ENCODE measurements at places on chromosomes 13 and 19. TPM values are rescaled to one million over a fixed set of nuclear protein-coding genes. Genes with fewer than 3 reads are reported as not detected.
A peak's percentile ranks its signal among the peaks of the same experiment; 100 is the strongest.

Gene SYNGR4
- total RNA-seq: not detected

Gene CGB2
- total RNA-seq: not detected

Gene LSR
- total RNA-seq: 7.6 TPM

Gene COL4A2
- 141 TPM for total RNA-seq

Gene ACP7
- total RNA-seq: not detected

Gene FBXO17
- 5.7 TPM for total RNA-seq

Gene CYP2A6
- not detected for total RNA-seq

DNA sequence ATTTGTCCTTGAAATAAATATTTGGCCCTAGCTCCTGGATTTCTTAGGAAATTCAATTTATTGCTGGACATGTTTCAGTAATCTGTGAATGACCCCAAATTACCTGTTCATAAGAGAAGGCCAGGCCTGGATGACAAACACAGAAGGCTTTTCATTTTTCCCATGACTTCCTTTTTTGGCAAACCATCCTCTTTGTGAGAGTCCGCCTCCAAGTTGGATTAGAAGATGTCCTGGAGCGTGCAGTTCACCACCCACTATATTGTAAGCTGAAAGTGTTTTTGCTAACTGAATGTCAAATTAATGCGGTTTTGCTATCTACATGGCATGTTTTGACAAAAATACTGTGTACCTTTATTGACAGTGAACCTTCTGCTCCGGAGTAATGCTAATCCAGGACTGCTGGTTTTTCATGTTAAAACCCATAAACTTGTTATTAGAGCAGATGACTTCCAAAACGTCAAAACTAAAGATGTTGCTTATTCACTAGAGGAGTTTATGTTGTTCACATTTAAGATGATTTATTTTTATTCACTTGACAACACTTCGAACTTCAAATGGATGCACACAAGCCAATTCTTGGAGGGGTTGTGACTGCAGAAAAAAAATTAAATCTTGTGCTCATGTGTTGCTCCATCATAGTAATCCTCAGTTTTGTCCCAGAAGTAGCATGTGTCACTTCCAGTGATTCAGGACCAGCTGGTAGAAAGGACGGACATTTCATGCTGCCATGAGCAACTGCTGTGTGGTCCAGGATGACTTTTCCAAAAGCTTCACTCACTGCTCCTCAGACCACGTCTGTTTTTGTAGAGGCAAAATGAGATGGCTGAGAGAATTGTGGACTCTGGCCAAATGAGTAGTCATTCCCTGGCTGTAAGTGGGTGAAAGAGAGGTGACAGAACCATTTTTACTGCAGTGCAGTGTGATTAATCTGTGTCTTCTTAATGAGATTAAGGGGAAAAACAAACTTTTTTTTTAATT lies 71.0 kb downstream of the ITGBL1 start:
- DNase-seq: peak; percentile 65

GRCh38 chr13:93927431-93927830 lies 552.1 kb downstream of the DCT start:
- DNase-seq: no peak

- no peak for DNase-seq
Measured at GRCh38 chr19:43966079-43966694, 15.2 kb downstream of the ZNF221 start.

GRCh38 chr13:114024603-114025404 lies 50.9 kb upstream of the C13orf46 start:
- no peak for DNase-seq

DNA sequence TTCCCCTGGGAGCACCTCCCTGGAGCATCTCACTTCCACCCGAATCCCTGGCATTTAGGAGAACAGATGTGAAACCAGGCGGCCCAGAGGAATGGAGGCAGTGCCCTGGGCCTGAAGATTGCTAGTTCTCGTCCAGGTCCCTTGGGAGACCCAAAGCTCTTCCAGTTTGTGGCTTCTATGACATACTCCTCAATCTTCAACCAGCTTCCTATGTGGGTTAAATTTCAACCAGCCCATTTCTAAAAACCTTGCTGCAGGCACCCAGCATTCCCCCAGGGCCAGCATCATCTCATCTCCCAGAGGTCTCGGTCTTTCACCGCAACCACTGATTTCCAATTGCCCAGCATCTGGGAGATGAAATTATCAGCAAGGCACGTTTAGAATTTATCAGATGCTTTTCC lies 46.0 kb upstream of the STK24 start:
- no peak for DNase-seq

- no peak for DNase-seq
Measured at GRCh38 chr13:32267836-32268439, 47.2 kb downstream of the ZAR1L start.

GRCh38 chr19:6767081-6767356 lies 216 bp downstream of the SH2D3A start:
- DNase-seq: no peak

DNA sequence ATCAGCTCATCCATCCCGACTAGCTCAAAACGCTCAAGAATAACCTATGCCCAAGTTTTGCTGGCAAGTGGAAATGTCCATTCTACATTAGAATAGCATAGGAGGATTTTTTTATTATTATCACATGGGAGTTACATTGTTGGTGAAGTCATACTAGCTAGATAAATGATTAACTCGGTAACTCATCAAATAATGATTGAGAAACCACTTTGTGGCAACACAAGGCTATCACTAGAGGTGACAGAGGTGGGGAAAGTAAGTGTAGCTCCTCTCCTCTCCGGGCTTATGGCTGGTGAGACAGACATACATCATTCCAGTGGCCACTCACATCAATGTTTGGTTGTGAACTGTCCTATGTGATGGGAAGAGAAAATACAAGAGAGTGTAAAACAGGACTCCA lies 161.6 kb downstream of the ZIC5 start:
- DNase-seq: no peak

DNA sequence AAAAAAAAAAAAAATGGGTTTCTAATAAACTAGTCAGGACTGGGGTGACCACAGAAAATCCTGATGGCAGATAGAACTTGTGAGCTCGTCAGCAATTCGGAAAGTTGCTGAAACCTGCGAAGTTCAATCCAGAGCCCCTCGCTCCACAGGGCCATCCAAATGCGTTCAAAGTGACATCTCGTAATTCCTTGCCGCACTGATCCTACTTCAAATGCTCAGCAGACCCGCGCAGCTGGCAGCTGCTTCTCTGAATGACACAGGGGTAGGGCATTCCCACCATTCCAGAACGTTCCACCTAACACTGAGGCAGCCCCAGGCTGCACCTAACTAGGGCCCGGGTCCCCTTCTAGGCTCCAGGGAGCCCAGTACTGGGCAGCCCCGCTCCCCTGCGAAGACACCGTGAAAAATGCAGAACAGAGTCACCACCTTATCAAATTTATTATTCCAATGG lies 4.8 kb upstream of the DAPK3 start:
- no peak for DNase-seq

DNA sequence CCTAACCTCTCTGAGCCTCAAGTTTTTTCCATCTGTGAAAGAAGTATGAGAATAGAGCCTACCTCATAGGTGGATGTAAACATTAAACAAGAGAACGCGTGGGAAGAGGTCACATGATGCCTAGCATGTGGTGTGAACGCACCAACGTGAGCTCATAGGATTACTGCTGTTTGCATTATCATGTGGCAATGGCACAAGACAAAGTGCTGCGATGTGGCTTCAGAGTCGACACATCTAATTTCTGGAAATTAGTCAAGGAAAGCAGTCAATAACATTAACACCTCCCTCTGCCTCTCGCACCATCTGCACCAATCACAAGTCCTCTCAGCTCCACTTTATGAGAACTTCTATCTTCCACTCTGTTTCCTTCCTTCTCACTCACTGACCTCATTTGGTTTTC lies 489.7 kb downstream of the COG6 start:
- DNase-seq: no peak

Measured in right atrium auricular region (tissue), 2 donors.